GM23248 (cell line): ENCODE measurements at places on chromosomes 11 and 22. TPM values are rescaled to one million over a fixed set of nuclear protein-coding genes. Genes with fewer than 3 reads are reported as not detected.
A peak's percentile ranks its signal among the peaks of the same experiment; 100 is the strongest.

- DNase-seq, result peak; percentile 41
Measured at GRCh38 chr11:107719557-107720302, 7.9 kb upstream of the SLN start.

DNA sequence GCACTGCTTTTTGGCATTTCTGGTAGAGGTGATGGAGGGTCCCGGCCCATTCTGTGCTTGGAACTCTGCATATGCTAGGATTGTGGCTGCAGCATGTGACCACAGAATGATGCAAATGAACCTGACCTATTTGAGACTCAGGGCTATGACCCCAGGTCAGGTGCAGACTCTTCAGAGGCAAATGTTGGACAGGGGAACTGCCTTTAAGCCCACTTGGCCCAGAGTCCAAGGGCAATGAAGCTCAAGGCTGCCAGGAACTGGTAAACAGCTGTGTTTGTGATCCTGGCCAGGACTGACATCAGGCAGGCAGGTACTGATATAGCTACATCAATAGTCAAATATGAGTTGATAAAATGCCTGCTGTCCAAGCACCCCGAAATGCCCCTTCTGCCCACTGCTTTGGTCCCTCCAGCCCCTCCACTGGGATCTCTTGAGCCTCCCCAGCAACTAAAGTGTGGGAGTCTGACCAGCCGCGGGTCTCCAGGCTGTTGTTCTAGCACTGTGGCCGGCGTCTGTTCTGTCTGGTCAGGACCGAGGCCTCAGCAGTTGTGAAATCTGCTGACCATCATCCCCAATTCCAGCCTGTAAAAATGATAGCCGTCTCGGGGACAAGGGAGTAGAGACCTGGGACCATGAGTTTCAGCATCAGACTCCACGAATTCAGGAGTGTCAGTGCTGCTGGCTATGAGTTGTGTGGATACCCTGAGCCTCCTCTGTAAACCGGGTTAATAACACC, 82.4 kb upstream of the EIF3D start:
- DNase-seq, result no peak

- no peak for DNase-seq
Measured at GRCh38 chr11:116078101-116078591, 573.9 kb upstream of the CADM1 start.

- DNase-seq, result no peak
Measured at GRCh38 chr22:19680287-19680881, 33.9 kb upstream of the SEPTIN5 start.

GRCh38 chr11:31096191-31096805, 273.2 kb downstream of the DCDC1 start:
- DNase-seq, result no peak

DNA sequence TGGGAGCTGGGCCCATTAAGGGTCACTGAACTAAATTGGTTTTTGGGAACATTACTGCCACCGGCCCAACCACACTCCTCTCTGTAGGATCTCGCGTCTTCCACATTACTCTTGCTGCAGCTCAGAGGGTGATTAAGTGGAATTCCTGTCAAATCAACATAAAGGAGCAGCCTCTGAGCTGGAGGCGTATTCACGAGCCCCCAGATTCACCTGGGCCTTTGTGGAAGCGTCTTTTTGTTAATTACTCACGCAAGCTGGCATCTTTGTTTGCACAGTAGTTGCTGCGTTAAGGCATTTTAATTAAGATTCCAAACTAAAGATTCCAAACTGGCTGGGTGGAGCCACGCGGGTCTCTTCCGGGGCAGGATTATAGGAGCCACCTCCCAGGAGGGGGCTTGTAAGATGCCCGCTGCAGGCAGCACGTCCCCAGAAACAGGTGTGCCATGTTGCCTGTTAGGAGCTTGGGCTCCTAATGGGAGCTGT, 21.5 kb upstream of the RFPL3 start:
- no peak for DNase-seq

DNA sequence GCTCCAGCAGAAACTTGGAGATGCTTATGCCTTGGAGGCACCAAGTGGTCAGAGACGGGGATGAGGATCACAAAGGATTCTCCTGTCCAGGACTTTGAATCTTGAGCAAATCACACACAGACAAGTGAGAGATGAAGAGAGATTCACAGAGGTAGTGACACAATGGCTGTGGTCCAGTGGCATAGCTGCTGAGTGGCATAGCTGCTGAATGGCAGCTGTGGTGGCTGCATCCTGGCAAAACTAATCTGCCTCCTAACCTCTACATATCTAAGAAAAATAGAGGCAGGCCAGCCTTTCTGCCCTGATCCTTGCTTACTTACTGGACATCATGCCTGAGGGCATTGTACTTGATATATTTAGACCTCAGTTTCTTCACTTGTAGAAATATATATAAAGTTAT, 102.6 kb downstream of the CD44 start:
- DNase-seq, result no peak

GRCh38 chr11:46456269-46457001, 64.9 kb upstream of the CHRM4 start:
- DNase-seq, result no peak

- DNase-seq, result no peak
Measured at GRCh38 chr11:133930053-133930766, 26.6 kb downstream of the IGSF9B start.

GRCh38 chr11:132077416-132077815, 707.0 kb downstream of the NTM start:
- no peak for DNase-seq

DNA sequence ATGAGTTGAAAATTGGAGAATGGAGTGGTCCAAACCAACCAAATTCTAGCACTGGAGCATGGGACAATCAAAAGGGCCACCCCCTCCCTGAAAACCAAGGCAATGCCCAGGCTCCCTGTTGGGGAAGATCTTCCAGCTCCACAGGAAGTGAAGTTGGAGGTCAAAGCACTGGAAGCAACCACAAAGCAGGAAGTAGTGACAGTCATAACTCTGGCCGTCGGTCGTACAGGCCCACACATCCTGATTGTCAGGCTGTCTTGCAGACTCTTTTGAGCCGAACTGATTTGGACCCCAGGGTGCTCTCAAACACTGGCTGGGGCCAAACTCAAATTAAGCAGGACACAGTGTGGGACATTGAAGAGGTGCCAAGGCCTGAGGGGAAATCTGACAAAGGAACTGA, 80.5 kb upstream of the ADSL start:
- DNase-seq, result no peak

DNA sequence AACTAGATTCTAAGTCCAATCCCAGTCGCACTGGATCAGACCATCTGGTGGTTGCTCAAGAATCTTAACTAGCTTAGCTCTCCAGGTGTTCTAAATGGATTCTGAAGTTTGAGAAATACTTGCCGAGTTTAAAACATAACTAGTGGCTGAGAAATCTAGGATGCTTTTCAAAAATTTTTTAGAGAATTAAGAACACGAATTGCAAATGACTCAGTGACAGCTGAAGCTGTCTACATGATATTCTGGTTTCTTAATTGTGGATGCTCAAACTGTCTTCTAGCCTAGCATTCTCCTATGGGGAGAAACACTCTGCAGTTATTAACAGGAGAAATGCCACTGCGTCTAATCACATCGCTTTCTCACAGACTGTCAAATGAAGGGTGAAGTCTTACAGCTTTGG, 20.2 kb upstream of the TP53AIP1 start:
- no peak for DNase-seq

- no peak for DNase-seq
Measured at GRCh38 chr22:46969961-46970360, 207.5 kb downstream of the TBC1D22A start.

DNA sequence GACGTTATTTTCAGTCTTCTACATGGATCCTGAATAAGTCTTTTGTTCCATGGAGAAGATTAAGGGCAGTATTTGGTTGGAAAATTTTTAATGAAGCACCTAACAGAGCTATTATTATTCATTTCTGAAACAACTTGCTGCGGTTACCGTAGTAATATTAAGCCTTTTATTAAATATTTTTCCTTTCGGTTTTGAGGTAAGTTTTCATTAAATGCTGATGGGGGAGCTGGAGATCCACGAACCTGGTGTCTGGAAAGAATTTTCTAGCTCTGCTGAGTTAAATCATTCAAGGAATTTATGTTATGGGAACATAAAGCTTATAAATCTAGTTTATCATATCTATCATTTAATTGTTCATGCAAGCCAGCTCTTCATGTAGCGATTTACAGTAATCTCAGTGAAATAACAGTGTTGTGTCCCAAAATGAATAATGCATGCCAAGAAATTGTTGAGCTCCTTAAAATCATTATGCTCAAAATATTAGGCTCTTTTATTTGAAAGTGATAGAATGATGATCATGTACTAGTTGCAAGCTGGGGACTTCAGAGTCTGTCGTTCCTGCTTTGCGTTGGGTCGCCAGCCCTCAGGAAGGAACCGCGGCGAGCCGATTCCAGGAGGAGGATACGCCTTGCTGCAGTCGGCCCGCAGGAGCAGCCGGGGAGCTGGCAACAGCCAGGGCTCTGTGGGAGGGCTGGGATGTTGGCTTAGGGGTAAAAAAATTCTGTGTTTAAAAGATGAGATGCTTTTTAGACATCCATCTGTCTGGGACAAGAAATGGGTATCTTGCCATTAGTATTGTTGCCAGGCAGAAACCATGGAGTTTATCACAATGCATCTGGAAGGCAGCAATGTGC, 83.1 kb downstream of the TBC1D22A start:
- peak; percentile 72 for DNase-seq

GRCh38 chr11:13073119-13073981, 64.2 kb downstream of the RASSF10 start:
- peak; percentile 81 for DNase-seq

- no peak for DNase-seq
Measured at GRCh38 chr22:25492841-25493734, 71.4 kb upstream of the GRK3 start.

- no peak for DNase-seq
Measured at GRCh38 chr22:46484861-46485595, 52.4 kb downstream of the CELSR1 start.

- DNase-seq, result no peak
Measured at GRCh38 chr11:98040061-98040808, 980.5 kb upstream of the CNTN5 start.

- DNase-seq, result peak; percentile 87
Measured at GRCh38 chr11:17314232-17314547, 37.4 kb upstream of the NCR3LG1 start.

DNA sequence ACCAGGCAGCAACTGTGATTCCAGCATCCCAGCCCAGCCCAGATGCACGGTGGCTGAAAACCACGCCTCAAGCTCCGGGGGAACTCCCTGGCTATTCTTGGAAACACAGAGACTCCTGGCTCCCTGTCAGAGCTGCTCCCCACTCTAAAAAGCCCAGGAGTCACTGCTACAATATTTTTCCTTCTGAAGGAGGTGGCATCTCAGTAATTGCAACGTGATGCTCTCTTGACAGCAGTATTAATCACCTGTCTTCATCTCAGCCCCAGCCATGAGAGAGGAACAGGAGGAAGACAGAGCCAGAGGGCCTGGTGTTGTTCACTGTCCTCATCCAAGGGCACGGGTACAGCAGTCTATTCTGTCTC, 26.9 kb downstream of the DRD2 start:
- DNase-seq, result peak; percentile 34

Gene CDON
- 8.6 and 10.3 TPM in 2 replicates for total RNA-seq

Gene CECR2
- not detected in 2 replicates for total RNA-seq

Gene RTN4RL2
- total RNA-seq, result 0.32 TPM in 1 of 2 replicates, not detected in the other

Gene TTC28
- total RNA-seq, result 31.4 and 41.9 TPM in 2 replicates

Gene BCO2
- not detected in 2 replicates for total RNA-seq

Gene GAL
- total RNA-seq, result 0.97 and 1.5 TPM in 2 replicates

Gene SYNGR1
- total RNA-seq, result 5.2 and 6.1 TPM in 2 replicates

Gene OR5B21
- not detected in 2 replicates for total RNA-seq

Gene SMC1B
- total RNA-seq, result 0.13 TPM in 1 of 2 replicates, not detected in the other

Gene MMP13
- total RNA-seq, result not detected in 2 replicates

Gene OR2AT4
- total RNA-seq, result not detected in 2 replicates

Gene CPT1B
- total RNA-seq, result 1.6 and 2.9 TPM in 2 replicates
